ENCODE measurements at places on chromosomes 7 and 10.

GRCh38 chr10:38094927-38095574, 914 bp downstream of the ZNF37A start:
- no peak for DNase-seq

- DNase-seq: no peak
Observed at GRCh38 chr7:26681819-26682418, 182.5 kb downstream of the SKAP2 start.

DNA sequence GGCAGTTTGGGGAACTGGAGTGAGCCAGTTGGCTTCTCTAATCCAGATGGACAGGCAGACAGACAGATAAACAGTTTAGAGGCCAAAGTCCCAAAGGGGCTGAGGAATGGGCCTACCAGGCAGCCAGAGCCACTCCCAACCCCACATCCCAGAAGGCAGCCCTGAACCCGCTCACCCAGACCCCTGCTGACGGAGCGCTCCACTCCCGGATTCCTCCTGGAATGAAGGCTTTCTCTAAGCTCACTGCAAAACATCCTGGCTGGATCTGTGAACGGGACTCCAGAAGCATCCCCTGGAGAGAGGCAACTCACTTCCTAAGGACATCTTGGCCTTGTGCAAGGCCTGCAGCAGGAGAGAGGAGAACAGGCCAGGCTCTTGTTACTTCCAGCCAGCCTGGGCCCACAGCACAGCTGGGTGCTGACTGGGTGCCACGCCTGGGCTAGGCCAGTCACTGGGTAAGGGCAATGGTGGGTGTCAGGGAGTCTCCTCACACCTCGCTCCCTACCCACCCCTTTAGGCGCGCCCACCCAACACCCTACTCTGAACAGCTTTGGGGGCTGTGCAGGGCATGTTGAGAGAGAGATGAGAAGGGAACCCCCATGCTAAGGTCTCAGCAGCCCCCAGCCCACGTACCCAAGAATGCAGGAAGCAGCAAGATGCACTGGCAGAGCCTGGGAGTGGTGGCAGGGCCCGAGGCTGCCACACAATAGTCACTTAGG, 168.6 kb upstream of the ZMIZ1 start:
- no peak for DNase-seq

DNA sequence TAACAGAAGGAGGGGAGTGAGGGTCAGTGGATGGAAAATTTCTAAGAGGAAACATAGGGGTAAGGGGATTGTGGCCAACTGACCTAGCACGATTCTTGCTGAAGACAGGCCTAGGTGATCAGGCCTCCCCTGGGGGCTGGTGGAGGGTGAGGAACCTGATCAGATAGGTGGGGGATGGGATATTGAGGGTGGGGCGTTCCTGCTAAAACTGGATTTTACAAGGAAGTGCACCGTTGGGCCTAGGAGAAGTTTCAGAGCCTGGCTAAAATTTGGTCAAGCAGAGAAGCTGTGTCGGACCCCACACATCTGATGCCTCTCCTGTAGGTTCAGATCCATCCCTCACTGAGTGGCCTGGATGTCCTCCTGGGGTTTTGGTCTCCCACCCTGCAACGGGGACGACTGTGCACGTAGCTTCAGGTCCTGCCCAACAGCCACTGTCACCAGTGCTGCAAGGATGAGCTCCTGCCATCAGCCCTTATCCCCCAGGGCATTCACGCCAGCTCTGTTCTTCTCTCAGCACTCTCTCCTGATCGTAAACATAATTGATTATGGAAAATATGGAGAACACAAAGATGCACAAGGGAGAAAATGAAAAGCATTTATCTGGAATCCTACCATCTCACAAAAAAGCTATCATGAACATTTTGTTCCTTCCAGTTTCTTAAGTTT, 89.9 kb downstream of the ADCY1 start:
- DNase-seq: no peak

DNA sequence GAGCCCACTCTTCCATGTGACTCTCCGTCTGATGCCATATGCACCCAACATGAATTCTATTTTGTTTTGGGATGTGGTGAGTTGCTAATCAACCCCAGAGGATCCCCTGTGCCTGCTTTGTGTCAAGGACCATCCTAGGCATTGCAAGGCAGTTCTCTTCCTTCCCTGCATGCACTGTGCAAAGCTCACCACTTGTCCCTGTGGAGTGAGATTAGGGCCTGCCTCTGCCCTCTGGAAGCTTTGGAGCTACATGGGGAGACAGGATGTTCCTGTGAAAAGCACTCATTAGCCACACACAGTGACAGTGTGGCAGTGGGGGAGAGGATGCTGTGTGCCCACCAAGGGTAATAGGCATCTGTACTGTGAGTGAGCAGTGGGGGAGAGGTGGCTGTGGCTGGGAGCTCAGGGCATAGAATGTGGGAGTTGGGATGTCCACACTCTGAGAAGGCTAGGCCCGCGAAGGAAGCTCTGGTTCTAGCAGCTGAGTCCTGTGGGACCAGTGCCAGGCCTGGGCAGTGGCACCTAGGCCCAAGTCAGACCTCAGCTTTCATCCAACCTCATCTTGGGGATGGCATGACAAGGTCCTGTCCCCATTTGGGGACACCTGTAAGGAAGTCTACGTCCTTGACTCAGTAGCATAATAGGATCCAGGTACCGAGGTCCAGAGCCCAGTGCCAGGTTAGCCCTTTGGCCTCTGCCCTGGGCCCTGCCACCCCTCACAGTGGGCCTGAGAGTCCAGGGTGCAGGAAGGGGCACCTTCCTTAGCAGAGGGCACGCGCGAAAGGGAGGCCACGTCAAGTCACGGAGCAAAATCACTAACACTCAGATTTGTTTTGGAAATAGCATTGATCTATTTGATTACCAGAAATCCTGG, 6.6 kb downstream of the ADRA2A start:
- no peak for DNase-seq

DNA sequence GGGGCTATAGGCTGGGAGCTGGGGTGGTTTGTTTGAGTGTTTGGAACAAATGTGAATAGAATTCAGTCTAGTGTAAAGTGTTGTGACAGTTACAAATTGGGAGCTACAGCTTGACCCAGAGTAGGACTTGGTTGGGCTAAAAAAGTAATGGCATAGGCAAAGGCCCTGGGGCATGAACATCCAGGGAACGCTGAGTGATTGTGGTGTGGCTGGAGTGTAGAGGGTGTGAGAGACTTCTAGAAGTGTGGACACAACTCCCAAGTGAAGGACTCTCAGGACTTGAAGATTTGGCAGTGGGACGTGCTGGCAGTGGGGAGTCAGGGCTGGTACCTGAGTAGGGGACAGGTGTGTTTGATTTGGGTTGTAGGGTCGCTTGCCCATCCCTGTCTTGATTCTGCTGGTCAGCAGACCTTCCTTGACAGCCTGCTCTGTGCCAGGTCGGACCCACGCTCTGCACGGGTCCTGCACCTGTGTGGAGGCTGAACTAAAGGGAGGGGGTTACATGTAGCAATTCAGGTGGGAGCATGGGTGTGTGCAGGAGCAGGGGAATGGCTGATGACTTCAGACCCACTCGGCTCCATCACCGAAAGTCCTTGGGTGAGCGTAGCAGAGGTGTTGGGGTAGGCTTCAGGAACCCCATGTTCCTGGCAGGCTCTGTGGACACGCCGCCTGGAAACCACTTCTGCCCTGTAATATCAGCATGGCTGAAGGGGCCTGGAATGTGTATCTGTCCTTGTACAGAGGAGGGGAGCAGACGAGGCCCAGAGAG, 43.3 kb downstream of the ZMIZ1 start:
- DNase-seq: no peak

DNA sequence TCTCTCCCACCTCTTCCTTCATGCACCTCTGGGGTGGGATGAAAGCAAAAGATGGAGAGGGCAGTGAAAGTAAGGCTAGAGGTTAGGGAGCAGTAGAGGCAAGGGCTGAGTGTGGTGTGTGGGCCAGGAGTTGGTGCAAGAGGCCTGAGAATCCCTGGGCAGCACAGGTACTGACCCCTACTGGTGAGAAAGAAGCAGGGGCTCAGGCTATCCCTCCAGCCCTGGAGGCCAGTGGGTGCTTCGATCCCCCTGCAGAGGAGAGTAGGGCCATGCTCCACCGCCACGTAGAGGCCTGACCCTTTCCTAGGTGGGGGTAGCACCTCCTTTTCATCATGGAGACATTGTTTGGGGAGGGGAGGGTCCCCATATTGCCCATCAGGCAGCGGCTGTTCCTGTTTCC, 9.8 kb downstream of the CDHR1 start:
- DNase-seq: no peak

GRCh38 chr10:133308421-133309099, at the start of the genes TUBGCP2 and ZNF511:
TSS of gene TUBGCP2 (minus strand) at chr10:133308872. CDS start at chr10:133302941, 5,931 bp downstream.
TSS of gene ZNF511 (plus strand) at chr10:133308914. CDS start at chr10:133308944, 30 bp downstream.
- DNase-seq: peak; percentile 84

DNA sequence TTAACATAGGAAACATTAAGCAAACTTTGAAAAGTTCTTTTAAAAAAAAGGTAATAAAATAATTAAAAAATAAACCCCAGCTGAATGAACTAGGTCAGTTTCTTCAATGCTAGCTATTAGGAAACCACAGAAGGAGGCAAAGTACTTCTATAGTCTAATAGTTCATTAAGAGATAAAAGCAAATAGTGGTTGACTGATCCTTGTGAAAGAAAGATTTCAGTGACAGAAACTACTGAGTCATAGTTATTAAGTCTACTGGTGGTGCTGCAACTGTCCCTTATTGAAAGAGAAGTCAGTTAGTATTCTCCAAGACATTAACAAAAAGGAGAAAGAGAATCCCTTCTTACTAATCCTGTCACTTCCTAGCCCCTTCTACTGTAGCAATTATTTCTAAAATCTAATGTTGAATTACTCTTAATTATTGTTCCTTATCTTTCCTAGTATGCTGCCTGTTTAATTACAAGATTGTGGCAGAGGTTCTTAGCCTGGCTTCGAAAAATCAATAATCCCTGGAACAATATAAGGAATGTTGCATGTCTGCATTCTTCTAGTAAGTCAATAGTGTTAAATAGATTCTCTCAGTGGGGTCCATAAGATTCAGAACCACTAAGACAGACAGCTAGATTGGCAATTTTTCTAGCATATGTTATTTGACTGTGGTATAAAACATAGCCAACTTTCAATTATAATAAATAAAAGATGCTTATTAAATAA, 18.2 kb downstream of the TCTN3 start:
- DNase-seq: no peak

DNA sequence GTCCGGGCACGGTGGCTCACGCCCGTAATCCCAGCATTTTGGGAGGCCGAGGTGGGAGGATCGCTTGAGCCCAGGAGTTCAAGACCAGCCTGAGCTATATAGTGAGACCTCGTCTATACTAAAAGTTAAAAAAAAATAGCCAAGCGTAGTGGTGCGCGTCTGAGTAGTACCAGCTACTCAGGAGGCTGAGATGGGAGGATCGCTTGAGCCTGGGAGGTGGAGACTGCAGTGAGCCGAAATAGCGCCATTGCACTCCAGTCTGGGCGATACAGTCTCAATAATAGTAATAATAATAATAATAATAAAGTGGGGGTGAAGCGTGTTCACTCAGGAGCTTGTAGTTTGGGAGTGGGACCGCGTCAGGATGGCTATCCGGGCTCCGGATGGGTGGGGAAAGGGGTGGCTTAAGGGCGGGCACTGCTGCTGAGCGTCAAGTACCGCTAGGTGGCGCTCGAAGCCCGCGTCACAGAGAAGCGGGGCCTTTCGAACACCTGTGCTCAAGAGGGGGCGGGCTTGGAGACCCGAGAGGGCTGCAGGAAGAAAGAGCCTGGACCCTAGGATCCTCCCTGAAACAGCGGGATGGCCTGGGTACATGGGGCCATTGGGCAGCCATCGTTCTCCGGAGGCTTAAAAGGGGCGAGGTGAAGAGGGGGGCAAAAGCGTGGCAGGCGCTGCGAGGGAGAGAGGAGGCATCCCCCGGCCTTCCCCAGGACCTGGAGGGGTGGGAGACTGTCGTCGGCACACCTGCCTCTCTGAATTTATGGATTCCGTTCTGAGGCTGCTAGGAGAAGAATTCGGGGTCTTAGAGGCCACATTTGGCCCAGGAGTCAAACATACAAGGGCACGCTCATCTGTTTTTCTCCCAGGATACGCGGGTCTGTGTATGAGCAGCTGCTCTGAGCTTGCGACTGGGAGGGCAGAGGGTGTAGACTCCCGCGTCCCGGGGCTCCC, 14.5 kb downstream of the LBX1 start:
- peak; percentile 72 for DNase-seq

GRCh38 chr10:16689227-16689626, 128.0 kb downstream of the RSU1 start:
- no peak for DNase-seq

GRCh38 chr10:1462994-1463633, 274.2 kb downstream of the ADARB2 start:
- no peak for DNase-seq

DNA sequence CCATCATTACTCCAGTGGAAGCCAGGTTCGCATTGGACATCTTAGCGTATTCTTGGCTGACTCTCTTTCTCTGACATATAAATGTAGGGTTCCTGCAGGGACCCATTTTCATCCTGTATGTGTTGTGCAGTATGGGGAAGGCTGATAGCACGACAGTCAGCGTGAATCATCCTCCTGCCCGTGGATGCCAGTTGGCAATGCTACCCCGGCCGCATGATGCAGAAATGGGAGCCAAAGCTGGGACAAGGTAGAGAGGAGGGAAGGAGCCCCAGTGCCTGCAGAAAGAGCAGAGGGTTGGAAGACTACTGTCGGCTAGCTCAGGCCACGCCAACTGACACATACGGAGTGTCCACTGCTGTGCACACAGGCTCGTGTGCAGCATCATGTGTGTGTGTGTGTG, 251.6 kb downstream of the SKAP2 start:
- no peak for DNase-seq

Measured in activated CD8-positive, alpha-beta memory T cell treated with anti-CD3 and anti-CD28 coated beads for 48 hours (primary cell).